NCI-H2107 (cell line): ENCODE measurements at places on chromosomes 16 and 17.

DNA sequence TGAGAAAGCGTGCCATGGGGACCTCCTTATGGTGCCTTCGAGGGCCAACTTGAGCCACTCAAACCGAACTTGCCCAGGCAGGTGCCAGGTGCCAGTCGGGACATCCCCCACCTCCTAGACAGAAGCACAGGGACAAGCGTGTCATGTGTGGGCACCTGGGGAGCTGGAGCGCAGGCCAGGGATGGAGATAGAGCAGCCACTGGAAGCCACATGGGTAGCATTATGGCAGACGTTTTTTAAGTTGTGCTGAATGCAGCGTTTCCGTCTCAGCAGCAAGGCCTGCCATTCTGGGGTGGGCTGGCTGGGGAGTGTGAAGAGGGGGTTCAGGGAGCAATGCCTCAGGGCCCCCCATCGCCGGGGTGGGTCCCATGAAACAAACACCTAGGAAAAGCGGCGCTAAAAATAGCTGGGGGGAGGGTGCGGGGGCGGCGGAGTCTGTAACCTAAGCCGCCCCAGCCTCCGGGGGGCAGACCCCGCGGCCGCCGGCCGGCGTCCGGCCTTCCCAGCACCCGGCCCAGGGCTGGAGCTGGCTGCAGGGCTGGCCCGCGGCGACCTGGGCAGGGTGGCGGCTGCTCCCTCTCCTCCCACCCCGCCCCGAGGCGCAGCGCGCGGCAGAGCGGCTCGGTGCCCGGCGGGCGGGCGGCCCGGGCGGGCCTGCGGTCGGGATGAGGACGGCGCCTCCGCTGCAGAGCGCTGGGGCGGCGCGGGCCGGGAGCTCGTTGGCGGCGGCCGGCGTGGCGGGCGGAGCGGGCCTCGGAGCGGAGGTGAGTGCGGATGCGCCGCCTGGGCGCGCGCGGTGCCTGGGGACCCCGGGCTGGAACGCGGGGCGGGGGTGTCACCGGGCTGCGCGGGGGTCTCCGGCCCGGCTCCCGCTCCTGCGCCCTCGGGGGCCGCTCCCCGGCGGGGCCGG is at the start of gene ZNF469:
TSS of gene ZNF469 (plus strand) at position 469 of the 910 bp plus-strand sequence. CDS start 44,512 bp downstream, outside the sequence.
- no peak for DNase-seq

- no peak for DNase-seq
Measured at GRCh38 chr17:28773736-28774135, 29.9 kb downstream of the TRAF4 start.

DNA sequence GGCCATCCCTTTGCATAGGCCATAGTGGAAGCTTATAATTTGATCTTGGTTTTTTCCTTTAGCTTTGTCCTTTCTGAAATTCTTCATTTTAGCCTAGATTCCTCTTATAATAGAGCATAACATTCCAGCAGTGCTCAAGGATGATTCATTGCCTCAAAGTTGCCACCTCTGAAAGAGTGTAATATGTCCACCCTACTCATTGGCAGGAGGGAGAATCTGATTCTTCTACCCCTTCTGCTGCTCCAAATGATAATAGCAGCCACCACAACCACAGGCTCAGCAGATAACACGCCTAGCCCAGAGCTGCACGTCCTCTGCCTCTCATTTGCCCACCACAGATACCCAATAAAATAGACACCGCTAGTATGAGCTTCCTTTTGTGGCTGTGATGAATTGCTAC is 337.4 kb upstream of the HSBP1 start:
- DNase-seq = no peak

DNA sequence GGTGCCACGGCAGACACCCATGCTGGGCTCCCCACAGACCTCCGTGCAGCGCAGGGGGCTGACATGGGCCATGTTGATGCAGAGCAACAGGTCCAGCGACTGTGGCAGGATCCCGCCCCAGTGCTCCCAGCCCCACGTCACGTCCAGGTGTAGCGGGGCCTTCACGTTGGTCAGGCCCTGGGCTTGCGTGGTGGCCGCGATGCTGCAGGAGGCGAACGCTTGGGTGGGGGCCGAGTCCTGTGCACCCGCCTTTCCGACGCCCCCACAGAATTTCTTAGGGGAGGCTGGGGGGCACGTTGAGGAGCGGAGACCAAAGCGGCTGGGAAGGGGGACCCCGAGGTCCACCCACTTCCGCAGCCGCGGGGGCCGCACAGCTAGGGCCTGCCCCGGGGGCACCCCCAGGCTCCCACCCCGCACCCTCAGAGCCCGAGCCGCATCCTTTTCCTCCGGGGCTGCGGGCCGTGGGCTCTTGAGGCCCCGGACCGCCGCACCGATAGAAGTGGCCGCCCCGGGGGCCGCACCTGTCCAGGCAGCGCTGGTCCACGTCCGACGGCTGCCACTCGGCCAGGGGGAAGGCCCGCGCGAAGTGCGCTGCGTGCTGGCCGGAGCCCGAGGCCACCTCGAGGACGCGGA is 416 bp downstream of the METTL26 start:
- no peak for DNase-seq

DNA sequence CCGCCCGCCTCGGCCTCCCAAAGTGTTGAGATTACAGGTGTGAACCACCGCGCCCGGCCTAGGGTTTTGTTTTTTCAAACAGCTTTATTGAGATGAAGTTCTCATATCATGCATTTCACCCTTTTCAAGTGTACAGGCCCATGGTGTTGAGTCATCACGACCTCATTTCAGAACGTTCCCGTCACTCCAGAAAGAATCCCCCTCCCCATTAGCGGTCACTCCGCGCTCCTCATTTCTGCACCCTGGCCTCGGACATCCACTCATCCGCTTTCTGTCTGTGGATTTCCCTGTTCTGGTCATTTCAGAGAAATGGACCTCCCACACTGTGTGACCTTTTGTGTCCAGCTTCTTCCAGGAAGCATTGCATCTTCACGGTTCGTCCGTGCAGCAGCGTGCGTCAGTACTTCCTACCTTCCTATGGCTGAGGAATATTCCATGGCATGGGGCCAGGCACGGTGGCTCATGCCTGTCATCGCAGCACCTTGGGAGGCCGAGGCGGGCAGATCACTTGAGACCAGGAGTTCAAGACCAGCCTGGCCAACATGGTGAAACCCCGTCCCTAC is 135.2 kb upstream of the GSE1 start:
- DNase-seq = no peak

DNA sequence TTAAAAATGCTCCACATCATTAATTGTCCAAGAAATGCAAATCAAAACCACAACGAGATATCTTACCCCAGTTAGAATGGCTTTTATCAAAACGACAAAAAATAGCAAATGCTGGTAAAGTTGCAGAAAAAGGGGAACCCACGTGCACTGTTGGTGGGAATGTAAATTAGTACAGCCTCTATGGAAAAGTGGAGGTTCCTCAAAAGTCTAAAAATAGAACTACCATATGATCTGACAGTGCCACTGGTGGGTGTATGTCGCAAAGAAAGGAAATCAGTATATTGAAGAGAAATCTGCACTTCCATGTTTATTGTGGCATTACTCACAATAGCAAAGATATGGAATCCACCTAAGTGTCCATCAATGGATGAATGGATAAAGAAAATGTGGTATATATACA is 38.2 kb upstream of the ZFHX3 start:
- no peak for DNase-seq

- DNase-seq = no peak
Measured at GRCh38 chr16:69382421-69382820, 3.4 kb downstream of the TERF2 start.

- DNase-seq = no peak
Measured at GRCh38 chr16:6125483-6126259, 1028.1 kb upstream of the EEF2KMT start.

- no peak for DNase-seq
Measured at GRCh38 chr17:75326226-75326848, 37.1 kb upstream of the SLC25A19 start.
